ENCODE measurements at places on chromosomes 2 and 18. TPM values are rescaled to one million over a fixed set of nuclear protein-coding genes. Genes with fewer than 3 reads are reported as not detected.

DNA sequence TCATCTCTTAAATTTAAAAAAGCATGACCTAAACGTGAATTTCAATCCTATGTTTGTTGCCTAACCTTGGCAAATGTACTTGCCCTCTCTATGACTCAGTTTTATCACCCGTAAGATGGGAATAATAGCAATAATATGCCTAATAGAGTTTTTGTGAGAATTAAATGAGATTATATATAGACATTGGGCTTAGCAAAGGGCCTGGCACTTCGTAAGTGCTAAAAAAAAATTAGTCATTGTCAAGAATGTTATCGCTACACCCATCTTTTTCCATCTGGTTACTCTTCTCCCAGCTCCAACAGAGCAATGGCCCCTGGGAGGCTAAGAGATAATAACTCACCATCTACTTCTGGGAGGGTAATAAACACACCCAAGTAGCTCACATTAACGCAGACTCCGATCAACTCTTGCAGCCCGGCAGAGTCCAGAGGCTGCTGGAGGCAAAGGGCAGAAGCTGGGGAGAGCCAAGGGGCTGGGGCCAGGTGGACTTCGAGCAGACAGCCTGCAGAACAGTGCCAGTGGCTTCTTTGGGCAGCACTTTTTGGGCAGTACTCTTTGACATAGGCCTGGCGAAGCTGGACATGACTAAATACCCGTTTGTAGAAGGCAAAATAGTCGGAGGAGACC lies 63.9 kb upstream of the STPG4 start:
- no peak for DNase-seq

DNA sequence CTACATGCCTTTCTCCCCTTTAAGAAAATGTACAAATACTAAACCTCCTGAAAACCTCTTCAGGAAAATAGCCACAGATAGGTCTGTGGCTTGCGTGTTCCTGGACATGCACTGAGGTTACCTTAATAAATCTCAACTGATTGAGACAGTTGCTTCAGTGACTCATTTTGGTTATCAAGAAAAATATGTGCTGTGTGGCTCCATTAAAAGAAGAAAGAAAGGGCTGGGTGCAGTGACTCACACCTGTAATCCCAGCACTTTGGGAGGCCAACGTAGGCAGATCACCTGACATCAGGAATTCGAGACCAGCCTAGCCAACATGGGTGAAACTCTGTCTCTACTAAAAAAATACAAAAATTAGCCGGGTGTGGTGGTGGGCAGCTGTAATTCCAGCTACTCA lies 27.1 kb downstream of the CREG2 start:
- no peak for DNase-seq

GRCh38 chr2:160214461-160215445 lies 14.7 kb upstream of the ITGB6 start:
- peak; percentile 25 for DNase-seq

- no peak for DNase-seq
Observed at GRCh38 chr2:191189112-191189635, 38.4 kb upstream of the STAT4 start.

- DNase-seq, result no peak
Observed at GRCh38 chr18:63799189-63799588, 24.0 kb downstream of the SERPINB7 start.

DNA sequence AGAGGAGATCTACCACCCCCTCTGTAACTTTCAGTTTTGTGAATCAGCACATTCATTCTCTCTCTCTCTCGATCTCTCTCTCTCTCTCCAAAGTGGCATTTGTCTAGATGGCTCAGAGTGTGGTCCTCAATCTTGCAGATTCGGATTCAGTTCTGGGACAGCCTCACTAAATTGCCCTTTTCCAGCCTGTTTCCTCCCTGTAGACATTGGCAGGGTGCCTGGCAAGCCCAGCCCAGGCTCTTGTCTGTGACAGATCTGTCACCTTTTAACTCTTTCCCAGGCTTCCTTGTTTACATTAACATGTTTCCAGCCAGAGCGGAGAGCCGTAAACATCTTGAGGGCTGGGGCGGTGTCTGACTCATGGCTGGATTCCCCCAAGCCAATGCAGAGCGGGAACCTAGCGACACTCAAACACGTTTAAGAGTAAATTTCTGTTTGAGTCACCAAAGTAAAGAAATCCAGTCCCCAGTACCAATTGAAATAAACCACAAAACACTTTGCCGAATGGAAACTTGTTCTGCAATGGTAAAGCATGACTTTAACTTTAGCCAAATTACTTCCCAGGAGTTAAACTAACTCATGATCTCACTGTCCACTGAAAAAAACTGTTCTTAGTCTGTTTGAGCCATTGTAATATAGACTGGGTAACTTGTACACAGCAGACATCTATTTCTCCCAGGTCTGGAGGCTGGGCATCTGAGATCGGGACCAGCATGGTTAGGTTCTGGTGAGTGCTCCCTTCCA lies 6.6 kb upstream of the CYP27C1 start:
- DNase-seq, result no peak

DNA sequence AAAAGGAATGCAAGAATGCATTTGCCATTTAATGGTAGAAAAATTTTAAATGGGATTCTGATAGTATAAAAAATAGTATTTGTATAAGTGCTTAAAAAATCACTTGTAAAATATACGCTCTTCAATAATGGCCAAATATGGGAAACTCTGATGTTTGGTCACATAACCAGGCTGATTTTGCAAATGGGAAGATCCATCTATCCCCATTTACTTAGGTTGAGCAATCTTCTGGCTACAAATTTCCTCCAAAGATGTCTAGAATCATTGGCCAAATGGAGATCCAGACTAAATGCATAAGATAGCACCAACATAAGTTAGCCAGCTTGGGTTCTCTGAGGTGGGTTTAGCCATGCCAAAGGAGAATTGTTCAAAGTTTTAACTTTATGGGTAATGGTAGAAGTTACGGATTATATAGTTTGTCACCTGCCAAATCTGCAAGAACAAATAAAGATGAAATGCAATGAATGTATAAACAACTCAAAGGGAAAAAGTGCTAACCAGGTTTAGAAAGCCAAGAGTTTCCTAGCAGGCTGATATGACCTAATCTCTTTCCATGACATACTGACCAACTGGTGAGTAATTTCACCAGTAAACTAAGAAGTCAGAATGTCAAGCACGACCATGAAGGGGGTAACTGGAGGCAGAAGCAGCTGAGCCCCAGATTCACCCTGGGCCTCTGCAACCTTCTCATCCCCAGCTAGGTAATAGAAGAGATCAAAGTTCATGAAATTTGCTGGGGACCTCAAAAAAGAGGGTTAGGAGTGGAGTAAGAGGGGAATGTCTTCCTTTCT lies 10.0 kb downstream of the RHOB start:
- no peak for DNase-seq

- DNase-seq, result no peak
Observed at GRCh38 chr2:108959401-108959800, 29.6 kb downstream of the EDAR start.

DNA sequence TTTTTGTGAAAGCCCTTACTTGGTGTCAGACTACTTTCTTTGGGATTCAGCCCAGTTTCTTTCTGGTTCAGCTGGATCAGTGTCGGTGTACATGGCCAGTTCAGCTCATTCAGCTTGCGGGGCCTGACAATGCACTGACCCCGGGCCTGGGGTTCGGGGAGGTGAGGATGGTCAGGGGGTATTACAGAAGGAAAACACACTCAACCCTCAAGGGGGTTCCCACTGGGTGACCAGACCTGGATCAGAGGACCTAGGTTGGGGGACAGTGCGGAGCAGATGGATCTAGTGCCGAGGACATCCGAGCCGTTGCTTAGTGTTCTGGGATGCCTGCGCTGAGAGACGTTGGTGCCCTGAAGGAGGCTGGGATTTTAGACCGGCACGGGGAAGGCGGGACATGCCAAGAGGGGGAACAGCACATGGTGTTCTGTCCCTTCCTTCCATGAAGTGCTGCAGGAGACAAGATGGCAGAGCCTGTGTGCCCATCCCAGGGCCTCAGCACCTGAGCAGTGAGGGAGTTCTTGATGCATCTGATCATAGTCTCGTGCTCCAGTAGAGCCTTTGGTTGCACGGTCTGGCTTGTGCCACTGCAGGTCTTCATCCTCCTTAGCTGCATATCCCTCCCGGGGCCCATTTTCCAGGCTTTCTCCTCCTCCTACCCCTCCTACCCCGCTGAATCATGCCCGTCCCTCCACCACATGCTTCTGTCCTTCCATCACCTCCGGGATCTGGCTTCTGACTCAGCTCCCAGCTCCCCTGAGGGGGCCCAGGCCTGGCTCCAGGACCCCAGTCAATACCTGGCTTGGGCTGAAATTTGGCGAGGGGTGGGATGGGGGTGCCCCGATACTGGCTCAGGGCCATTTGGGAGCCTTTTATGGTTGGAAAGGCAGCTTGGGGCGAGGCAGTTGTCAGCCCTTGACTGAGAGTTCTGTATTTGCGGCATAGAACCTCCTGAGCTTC lies 18.0 kb downstream of the SPEG start:
- no peak for DNase-seq

DNA sequence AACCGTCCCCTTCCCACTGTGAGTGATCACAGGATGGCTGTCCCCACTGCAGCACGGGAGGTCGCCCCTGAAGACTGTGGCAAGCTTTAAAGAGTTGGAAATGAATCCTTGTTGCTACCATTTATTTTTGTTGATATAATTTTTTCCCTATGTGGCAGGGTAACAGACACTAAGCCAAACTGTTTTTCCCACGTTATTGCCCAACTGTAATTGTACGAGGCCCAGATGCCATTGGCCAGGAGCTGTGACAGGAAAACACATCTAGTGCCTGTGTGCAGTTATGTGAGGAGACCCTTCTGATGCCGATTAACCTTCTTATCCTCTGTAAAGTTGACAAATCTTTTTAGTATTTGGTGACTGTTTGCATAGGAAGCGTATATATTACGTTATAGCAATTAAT lies 44.2 kb downstream of the MRPS9 start:
- DNase-seq, result no peak

GRCh38 chr2:216629784-216630183 lies 3.4 kb upstream of the IGFBP2 start:
- no peak for DNase-seq

GRCh38 chr2:103859238-103859637 lies 994.7 kb upstream of the POU3F3 start:
- DNase-seq, result no peak

DNA sequence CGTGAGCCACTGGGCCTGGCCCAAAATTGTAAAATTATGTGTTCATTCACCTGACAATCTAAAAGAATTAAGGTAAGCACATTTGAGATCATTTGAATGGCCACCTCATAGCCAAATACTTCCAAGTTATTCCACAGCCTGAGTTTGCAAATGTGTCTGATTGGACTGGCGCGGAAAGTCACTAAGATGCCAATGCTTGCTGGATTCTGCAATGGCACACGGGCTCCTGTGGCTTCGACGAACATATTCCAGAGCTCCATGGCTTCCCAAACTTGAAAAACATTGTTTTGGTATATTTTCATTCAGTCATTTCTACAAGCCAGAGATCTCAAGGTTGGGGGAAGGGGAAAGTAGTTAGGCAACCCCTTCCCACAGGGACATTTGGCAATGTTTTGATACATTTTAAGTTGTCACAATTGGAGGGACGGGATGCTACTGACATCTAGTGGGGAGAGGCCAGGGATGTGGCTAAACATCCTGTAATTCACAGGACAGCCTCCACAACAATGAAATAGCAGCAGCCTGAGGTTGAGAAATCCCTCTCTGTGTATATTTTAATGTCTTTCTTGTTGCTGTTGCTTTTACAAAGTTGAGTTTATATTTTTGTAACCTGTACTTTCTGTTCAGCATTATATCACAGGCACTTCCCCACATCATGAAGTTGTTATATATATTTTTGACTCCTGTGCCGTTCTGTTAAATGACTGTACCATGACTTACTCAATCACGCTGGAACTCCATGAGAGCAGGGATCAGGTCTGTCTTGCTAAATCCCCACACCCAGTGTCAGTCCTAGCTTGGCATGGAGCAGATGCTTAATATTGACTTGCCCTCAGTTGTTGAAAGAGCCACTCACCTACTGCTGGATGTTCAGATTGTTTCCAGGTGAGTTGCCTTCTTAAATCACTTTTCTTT lies 56.9 kb downstream of the COL4A4 start:
- peak; percentile 53 for DNase-seq

DNA sequence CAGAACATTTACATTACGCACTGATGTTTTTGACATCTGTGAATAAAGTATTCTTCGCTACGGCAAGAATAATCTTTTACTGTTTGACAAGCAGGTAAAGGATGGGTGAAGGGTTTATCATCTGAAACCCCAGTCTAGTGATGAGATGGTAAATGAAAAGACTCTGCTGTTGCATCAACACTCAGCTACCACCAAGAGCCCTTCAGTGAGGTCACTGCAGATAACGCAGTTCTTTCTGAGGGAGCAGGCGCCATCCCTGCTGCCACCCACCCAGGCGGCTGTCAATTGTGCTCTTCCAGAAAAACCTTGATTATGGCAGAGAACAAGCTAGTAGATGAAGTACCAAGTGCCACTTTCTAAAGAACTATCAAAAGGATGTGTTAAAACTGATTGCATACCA lies 58.7 kb downstream of the ABCG8 start:
- DNase-seq, result no peak

GRCh38 chr2:158723921-158724802 lies 71.0 kb upstream of the DAPL1 start:
- DNase-seq, result no peak

- no peak for DNase-seq
Observed at GRCh38 chr2:226445216-226445861, 354.3 kb downstream of the IRS1 start.

DNA sequence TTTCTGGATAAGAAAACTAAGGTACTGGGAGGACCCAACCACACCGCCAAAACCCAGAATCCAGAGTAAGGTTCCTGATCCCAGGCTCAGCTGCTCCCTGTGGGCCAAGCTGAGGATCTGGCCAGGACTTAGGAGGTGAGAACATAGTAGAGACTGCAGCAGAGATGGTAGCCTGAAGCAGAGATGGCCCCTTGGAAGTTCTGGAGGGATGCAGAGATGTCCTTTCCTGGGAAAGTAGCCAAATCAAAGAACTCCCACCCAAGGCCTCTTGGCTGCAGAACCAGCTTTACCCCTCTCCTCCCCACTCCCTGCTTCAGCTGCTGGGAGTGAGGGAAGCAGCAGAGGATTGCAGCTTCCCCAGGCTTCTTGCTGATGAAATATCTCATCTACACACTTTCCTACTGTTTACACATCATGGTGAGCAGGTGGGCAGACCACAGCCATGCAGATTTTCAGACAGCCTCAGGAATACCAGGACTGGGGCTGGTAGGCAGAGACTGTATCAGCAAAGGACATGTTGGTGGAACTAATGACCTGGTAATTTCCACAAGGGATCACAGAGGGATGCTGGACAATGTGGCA lies 32.7 kb downstream of the TMEM17 start:
- DNase-seq, result no peak

The PLEKHH2 gene
- 5.8 TPM for polyA plus RNA-seq

The NGEF gene
- 0.81 TPM for polyA plus RNA-seq

The RNF125 gene
- polyA plus RNA-seq, result 12.5 TPM

The POU3F3 gene
- polyA plus RNA-seq, result 0.48 TPM

The POMC gene
- 1.2 TPM for polyA plus RNA-seq

The C2orf81 gene
- not detected for polyA plus RNA-seq

The CERKL gene
- polyA plus RNA-seq, result 6.8 TPM

The GREB1 gene
- 9.1 TPM for polyA plus RNA-seq

The UGT1A6 gene
- polyA plus RNA-seq, result not detected

The CXXC1 gene
- polyA plus RNA-seq, result 32.5 TPM

The MEP1B gene
- polyA plus RNA-seq, result 0.14 TPM

The CGREF1 gene
- polyA plus RNA-seq, result not detected

All from muscle of arm (tissue), 14 donors.